ENCODE measurements at places on chromosomes 2 and 18. TPM values are rescaled to one million over a fixed set of nuclear protein-coding genes. Genes with fewer than 3 reads are reported as not detected.

DNA sequence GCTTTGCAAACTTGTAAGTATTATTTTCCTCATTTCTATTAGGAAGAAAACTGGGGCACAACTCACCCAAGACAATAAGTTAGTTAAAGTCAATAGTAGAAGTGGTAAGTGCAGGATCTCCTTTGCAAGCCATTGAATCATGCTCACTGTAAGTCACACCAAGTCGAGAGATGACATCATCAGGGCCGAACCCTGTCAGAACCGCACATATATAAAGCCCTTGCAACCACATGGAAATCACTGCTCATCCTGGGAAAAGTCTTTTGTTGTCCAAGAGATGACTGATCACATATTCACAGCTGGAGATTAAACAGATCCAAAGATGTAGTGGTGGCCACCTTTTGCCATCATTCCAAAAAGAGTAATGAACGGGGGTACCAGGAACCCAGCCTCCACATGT lies 484.8 kb upstream of the ID2 start:
- no peaks in the 10 kb centered on the region for H3K36me3 ChIP-seq
- peaks cover 9% of the 10 kb centered on the region for H3K4me1 ChIP-seq
- DNase-seq, result no peak
- no peaks in the 10 kb centered on the region for H3K27me3 ChIP-seq

GRCh38 chr2:157469726-157470125 lies 25.8 kb upstream of the CYTIP start:
- no peak for DNase-seq
- no peaks in the 10 kb centered on the region for H3K27me3 ChIP-seq
- no peaks in the 10 kb centered on the region for H3K36me3 ChIP-seq
- no peaks in the 10 kb centered on the region for H3K4me1 ChIP-seq
- H3K4me3 ChIP-seq, result no peak overlapping the region
- no peak overlapping the region for H3K27ac ChIP-seq

DNA sequence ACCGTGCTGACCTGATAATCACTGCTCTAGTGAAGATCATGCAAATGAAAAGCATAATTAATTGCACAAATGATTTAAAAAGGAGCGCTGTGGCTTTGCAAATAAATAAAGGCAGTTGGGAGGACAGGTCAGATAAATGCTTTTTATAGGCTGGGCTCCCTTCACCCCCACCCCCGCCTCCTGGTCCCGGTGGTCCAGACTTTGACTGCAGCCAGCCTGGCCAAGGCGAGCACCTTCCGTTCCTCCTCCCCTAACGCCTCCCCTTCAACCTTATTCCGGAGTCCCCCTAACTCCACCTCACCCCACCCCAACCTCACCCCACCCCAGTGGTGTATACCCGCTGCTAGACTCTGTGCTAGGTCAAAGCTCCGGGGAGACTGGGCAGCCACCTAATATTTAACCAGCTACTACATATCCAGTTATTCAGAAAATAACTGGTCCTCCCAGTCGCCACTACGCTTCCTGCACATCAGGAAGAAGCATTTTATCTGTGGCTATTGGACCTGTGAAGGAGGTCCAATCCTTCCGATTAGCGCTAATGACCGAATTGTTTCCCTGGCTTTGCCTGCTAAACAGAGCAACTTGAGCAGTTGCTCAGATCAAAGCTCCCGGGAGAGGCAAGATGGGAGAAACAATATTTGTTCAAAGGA lies 3.7 kb upstream of the SP9 start:
- H3K27me3 ChIP-seq, result peaks cover 89% of the 10 kb centered on the region
- H3K4me1 ChIP-seq, result peaks cover 30% of the 10 kb centered on the region
- peak overlapping the region; percentile 17 for H3K4me3 ChIP-seq
- no peaks in the 10 kb centered on the region for H3K36me3 ChIP-seq
- DNase-seq, result no peak

DNA sequence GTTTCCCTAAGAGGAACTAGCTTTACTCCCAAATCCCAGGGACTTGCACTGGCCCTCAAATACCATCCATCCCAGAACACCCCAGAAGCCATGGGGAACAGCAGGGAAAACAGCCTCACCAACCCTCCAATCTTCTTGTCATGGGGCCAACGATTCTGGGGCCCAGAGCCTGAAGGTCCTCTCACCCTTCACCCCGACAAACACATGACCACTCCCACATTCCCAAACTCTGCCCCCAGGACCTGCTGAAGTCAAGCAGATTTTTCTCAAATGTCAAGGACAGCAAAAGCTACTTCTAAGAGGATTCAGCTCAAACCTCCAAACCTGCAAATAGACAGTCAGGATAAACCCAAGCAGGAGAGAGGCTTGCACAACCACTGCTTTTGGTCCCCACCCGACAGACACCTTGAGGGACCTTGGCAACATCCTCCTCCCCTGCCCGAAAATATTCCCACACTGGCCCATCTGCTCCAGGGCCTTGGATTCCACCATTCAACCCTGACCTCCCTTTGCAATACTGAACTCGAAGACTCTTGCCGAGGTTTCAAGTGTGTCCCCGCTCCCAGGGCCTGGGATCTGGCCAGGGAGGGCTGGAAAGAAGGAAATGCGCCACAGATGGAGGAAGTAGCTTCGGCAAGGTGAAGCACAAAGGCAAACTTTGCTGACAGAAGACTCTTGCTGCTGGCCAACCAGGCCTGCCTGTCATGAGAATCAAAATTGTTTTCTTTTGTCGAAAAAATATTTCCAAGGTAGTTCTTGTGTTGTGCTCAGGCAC lies 143.3 kb downstream of the ZFP36L2 start:
- no peak overlapping the region for H3K27ac ChIP-seq
- DNase-seq, result no peak
- H3K4me3 ChIP-seq, result no peak overlapping the region
- H3K4me1 ChIP-seq, result peaks cover 16% of the 10 kb centered on the region
- H3K27me3 ChIP-seq, result no peaks in the 10 kb centered on the region
- H3K36me3 ChIP-seq, result no peaks in the 10 kb centered on the region

Gene CNTNAP5
- polyA plus RNA-seq, result 0.13 TPM

Gene ALLC
- polyA plus RNA-seq, result not detected

GRCh38 chr2:230828272-230828961 lies 36.3 kb upstream of the ITM2C start:
- H3K27ac ChIP-seq, result no peak overlapping the region
- no peaks in the 10 kb centered on the region for H3K4me1 ChIP-seq
- H3K36me3 ChIP-seq, result no peaks in the 10 kb centered on the region
- H3K27me3 ChIP-seq, result no peaks in the 10 kb centered on the region

DNA sequence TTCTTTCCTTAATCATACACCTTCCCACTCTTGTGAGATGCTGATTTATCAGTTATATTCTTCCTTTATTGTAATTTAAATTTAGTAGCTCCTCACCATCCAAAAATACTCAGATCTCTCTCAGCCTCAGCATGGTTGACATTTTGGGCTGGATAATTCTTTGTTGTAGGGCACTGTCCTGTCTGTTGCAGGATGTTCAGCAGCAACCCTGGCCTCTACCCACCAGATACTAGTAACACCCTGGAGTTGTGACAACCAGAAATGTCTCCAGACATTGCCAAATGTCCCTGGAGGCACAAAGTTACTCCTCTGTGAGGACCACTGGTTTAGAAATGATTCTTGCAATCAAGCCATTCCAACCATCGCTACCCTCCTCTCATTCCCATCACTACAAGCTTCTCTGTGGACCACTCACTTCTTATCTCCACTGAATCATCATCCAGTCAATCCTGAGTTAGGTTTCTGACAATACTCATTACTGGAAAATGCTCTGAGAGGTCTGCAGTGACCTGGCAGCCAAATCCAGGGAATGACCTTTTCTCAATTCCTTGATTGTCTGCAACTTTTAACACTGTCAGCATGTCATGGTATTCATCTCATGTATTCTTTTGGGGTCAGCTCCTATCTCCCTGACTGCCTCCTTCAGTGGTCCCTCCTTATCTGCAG lies 43.3 kb downstream of the OSBPL6 start:
- no peak overlapping the region for H3K4me3 ChIP-seq
- DNase-seq, result no peak
- H3K36me3 ChIP-seq, result no peaks in the 10 kb centered on the region
- H3K27ac ChIP-seq, result no peak overlapping the region
- no peaks in the 10 kb centered on the region for H3K4me1 ChIP-seq
- no peaks in the 10 kb centered on the region for H3K27me3 ChIP-seq

DNA sequence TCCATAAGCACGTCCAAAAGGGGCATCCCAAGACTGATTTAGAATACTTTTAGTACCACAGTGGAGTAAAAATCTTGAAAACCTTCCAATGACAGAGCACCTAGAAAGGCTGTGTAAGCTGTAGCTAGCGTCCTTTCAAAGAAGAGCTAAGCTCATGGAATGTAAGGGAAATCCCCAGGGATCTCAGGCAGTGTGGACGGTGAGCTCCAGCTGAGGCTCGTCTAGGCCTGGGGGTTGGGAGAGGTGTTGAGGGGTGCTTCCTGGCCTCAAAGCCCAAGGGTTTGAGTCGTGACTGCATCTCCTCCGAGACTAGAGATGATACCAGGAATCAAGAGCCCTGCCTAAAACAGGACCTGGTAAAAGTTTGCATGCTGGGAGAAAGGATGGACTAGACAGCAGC lies 7.6 kb downstream of the CTIF start:
- no peak for DNase-seq
- peaks cover 7% of the 10 kb centered on the region for H3K27me3 ChIP-seq
- H3K36me3 ChIP-seq, result no peaks in the 10 kb centered on the region

DNA sequence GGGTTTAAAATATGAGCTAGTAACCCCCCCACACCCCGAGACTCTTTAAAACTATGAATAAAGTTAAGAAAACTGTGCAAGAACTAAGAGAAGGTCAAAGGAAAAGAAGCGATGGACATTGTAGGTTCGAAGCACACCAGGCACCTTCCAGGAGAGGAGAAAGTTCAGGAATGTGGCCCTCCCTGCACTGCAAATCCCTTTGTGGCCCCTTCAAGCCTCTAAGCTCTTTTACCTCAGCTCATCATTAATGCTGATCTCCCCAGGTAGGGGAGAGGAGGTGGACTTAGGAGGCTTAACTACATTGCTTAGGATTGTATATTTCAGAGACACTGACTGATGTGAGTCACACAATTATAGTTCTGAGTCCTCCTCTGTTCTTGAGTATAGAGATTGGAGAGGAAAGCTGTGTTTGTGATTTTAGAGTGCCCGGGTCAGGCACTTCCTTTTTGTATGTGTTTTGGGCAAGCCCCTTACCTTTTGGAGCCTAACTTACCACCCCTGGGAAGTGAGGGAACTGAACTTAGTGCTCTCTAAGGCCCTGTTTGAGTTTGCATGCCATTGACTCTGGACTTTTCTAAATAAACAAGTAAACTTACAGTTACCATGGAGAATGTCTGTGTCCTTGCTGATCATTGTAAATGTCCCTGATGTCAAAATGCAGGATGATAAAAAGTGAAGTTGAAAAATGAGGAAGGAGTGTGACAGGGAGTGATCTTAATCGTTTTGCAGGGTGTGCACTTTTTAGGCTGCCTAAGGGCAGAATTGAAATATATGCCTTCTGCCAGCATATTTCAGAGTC lies 140.8 kb upstream of the ZEB2 start:
- no peak overlapping the region for H3K4me3 ChIP-seq
- H3K4me1 ChIP-seq, result no peaks in the 10 kb centered on the region
- no peak overlapping the region for H3K27ac ChIP-seq
- no peak for DNase-seq
- H3K36me3 ChIP-seq, result no peaks in the 10 kb centered on the region

DNA sequence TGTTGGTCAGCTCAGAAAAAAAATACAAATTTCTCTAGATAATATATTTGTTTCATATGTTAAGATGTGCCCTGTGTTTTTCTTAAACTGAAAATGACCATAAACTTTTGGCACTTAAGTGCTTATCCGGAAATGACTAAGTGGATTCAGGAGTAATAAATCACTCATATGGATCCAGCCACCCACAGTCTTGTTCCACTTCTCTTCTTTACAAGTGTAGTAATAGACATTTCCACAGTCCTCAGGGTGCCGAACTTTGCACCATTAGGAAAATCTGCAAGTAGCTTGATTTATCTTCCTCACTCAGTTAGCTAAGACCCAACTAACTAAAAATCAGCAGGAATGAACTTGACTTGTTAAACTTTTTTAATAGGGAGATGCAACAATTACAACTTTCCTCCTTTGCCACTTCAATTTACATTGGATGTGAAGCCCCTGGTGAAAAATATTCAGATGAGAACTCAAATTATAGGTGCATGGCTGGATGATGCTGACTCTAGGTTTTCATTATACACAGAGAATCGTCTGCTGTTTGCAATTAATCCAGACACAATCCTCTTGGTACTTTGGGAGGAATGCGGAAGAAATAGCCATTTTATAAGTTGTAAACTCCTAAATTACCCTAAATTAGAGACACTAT lies 322.5 kb downstream of the ARHGAP15 start:
- no peak overlapping the region for H3K27ac ChIP-seq
- no peaks in the 10 kb centered on the region for H3K27me3 ChIP-seq
- no peak overlapping the region for H3K4me3 ChIP-seq

GRCh38 chr18:43022874-43023273 lies 92.6 kb downstream of the RIT2 start:
- no peaks in the 10 kb centered on the region for H3K27me3 ChIP-seq
- no peak overlapping the region for H3K4me3 ChIP-seq
- DNase-seq, result no peak
- no peaks in the 10 kb centered on the region for H3K4me1 ChIP-seq

DNA sequence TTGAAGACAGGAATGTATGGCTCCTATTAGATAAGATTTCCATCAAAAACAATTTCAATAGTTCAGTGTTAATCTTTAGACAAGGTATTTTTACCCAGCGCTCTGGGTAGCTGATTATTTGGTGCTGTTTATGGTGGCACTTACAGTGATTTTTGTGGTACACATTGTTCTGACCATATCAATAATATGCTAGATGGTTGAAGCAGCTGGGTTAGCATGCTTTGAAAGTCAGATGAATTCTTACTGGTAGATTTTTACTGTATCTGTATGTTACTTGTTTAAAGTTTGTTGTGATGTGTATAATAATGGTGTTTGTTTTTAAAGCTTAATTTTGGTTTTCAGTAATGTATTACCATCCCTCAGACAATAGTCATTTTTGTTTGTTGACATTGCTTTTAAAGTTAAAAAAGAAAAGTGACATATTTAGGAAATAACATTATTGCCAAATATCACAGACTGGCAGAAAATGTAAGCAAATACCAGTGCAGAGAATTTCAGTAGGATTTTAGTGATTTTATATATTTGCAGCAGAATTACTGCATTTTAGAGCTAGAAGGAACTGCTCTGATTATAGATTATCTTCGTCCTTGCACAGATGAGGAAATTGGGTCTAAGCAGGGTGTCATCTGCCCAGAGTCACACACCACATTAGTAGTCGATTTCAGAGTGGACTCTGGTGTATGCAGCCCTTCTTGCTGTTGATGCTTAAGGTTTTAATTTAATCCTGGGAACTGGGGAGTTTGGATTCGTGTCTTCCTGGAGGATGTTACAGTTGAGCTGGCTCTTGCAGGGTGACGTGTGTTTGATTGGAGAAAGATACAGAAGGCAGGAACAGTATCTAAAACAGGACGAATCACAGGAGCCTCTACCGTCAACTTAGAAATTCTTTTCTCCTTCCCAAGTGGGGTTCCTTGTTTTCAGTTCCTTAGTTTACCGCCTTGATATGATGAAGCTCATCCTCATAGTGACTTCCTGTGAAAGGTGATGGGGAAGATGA lies 6.6 kb downstream of the SOCS6 start:
- no peaks in the 10 kb centered on the region for H3K27me3 ChIP-seq
- H3K27ac ChIP-seq, result no peak overlapping the region
- H3K4me3 ChIP-seq, result no peak overlapping the region
- peaks cover 11% of the 10 kb centered on the region for H3K4me1 ChIP-seq

Measured in H1 (cell line).